ENCODE measurements at places on chromosomes 1 and 21. TPM values are rescaled to one million over a fixed set of nuclear protein-coding genes. Genes with fewer than 3 reads are reported as not detected.

The LCE6A gene
- total RNA-seq, result not detected

DNA sequence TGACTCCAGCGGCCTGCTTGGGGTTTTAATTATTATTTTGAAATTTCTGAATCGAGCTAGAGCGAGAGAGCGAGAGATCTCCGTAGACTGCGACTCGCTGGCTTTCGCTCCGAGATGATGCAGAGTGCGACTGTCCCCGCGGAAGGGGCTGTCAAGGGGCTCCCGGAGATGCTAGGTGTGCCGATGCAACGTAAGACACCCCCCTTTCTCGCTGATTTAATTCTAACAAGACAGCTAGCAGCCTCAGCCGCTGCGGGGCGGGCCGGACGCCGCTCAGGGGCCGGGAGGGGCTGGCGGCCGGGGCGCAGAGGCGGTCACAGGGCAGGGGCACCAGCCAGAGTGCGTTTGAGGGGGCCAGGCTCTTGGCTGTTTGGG lies 339 bp downstream of the LHX4 start:
- no peaks in the 10 kb centered on the region for H3K36me3 ChIP-seq
- DNase-seq, result no peak
- peak overlapping the region; percentile 62 for H3K4me3 ChIP-seq
- peaks cover 57% of the 10 kb centered on the region for H3K27me3 ChIP-seq
- H3K27ac ChIP-seq, result no peak overlapping the region
- H3K4me1 ChIP-seq, result peaks cover 24% of the 10 kb centered on the region

DNA sequence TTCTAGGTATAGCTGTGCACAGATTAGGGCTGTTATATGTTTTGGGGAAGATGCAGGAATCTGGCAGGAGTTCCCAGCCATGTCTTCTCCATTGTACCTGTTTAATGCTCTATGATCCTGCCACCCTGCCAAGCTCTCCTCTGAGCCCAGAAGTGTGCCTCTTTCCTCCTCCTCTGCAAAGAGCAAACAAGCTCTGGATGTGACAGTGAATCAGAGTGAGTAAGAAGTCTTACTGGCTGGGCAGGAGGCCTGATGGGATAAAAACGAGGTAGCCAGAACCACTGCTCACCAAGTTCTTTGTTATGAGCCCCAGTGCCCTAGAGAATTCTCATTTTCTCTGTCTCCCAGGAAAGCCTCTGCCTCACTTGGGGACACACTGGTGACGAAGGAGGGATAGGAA lies 69.0 kb downstream of the BRINP2 start:
- no peaks in the 10 kb centered on the region for H3K4me1 ChIP-seq
- H3K27ac ChIP-seq, result no peak overlapping the region
- H3K36me3 ChIP-seq, result no peaks in the 10 kb centered on the region
- no peak for DNase-seq
- no peaks in the 10 kb centered on the region for H3K27me3 ChIP-seq

DNA sequence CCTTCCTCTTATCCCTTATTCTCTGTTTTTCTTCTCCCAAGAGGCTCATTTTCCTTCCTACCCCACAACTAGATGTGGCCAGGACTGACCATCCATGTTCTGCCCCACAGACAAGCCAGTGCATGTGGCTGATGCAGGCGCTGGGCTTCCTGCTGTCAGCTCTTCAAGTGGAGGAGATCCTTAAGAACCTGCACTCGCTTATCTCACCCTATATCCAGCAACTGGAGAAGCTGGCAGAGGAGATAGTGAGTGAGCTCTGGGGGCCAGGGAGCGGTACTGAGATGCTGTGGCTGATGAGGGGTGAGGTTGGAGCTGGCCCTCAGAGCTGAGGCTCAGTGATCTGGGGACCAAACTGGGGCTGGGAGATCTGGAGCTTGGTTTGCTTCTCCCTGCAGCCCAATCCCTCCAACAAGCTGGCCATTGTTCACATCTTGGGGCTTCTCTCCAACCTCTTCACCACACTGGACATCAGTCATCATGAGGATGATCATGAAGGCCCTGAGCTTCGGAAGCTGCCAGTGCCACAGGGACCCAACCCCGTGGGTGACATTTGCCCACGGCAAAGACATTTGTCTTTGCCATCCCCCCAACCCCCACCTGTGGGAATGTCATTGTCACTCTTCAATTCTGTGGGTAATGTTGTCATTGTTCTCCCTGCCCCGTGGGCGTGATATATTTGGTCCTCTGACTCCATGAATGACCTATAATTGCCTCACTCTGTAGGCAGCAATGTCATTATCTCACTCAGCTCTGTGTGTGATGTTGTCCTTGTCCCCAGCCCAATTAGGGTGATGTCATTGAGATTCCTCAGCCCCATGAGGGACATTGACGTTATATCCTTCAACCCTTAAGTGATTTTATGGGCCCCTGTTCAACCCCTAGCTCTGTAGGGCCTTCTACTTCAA lies 11.2 kb upstream of the DPH2 start:
- H3K36me3 ChIP-seq, result peaks cover 22% of the 10 kb centered on the region
- H3K4me1 ChIP-seq, result no peaks in the 10 kb centered on the region
- no peak overlapping the region for H3K4me3 ChIP-seq
- DNase-seq, result no peak
- no peak overlapping the region for H3K27ac ChIP-seq
- no peaks in the 10 kb centered on the region for H3K27me3 ChIP-seq

The HAO2 gene
- not detected for total RNA-seq

- no peak for DNase-seq
- no peak overlapping the region for H3K4me3 ChIP-seq
- no peaks in the 10 kb centered on the region for H3K36me3 ChIP-seq
These were observed 617.1 kb upstream of the PTBP2 start for GRCh38 chr1:96104506-96104905.

The TNFSF18 gene
- total RNA-seq, result not detected
